ENCODE measurements at places on chromosomes 5 and 9. TPM values are rescaled to one million over a fixed set of nuclear protein-coding genes. Genes with fewer than 3 reads are reported as not detected.

The ANKRD31 gene
- total RNA-seq = not detected

The ARL14EPL gene
- total RNA-seq = not detected

The ADAMTS16 gene
- total RNA-seq = 0.53 TPM

The SHISAL2B gene
- total RNA-seq = not detected

The TLR4 gene
- total RNA-seq = 38.6 TPM

The TMEM250 gene
- 77.1 TPM for total RNA-seq

The SPATA31D4 gene
- not detected for total RNA-seq

The RORB gene
- not detected for total RNA-seq

The N4BP3 gene
- total RNA-seq = 42.8 TPM

The AGXT2 gene
- not detected for total RNA-seq

The TYRP1 gene
- not detected for total RNA-seq

The FOXD4L5 gene
- total RNA-seq = not detected

The ZDHHC11B gene
- total RNA-seq = not detected

The WNT8A gene
- total RNA-seq = not detected

The C9 gene
- 0.44 TPM for total RNA-seq

The TTLL11 gene
- total RNA-seq = 8.2 TPM

The FBXL7 gene
- 26.4 TPM for total RNA-seq

GRCh38 chr9:4349816-4350418 lies 50.0 kb upstream of the GLIS3 start:
- DNase-seq = no peak

- no peak for DNase-seq
Measured at GRCh38 chr5:66417781-66418180, 178.4 kb upstream of the MAST4 start.

DNA sequence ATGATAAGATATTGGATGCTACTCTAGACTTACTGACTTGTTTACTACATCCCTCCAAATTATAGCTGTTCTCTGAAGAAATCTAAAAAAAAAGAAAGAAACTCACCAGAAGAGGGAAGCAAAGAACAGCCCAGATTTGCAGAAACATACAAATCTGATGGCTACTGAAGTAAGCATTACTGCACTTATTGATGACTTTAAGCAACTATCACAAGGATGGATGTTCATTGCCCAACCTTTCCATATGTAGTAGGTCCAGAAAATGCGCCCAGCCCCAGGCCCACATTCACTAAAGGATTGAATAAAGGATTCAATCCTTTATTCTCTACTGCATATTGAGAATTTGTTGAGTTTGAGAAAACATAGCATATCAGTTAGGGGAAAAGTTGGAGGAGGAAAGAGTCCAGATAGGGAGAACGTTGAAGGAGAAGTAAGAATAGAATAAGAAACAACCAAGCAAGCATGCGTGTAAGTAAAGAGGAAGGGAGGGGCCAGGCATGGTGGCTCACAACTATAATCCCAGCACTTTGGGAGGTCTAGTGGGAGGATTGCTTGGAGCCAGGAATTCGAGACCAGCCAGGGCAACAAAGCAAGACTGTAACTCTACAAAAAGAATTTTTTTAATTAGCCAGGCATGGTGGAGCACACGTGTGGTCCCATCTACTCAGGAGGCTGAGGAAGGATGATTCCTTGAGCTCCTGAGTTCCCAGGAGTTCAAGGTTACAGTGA lies 33.8 kb upstream of the DTWD2 start:
- DNase-seq = peak; percentile 9

DNA sequence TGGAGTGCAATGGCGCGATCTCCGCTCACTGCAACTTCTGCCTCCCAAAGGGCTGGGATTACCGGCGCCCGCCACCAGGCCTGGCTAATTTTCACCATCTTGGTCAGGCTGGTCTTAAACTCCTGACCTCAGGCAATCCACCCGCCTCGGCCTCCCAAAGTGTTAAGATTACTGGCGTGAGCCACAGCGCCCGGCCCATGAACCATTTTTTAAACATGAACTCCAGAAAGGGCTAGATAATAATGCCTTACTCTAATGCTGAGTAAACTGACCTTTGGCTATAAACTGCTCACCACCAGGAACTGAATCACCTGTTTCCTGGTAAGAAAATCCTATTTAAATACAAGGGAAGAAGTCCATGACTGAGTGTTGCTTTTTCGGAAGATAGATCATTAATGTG lies 23.2 kb upstream of the DAB2 start:
- DNase-seq = no peak

GRCh38 chr5:8019719-8020218 lies 150.8 kb downstream of the MTRR start:
- no peak for DNase-seq

DNA sequence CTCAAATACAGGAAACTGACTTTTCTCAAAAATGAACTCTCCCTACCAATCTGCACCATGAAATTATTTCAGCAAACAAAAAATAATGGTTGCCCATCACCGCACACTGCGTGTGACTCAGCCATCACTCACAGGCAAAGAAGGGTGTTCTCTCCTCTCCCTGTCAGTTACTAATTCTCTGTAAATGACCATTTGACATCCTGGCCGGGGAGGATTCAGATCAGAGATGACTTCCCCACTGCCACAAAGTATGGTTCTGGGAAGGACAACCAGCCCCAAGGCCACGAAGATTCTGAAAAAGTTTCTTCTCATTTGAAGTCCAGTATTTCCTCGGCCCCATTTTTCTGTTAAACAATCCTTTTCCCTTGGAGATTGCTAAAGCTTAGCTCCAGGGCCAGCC lies 199.4 kb downstream of the AUH start:
- no peak for DNase-seq

DNA sequence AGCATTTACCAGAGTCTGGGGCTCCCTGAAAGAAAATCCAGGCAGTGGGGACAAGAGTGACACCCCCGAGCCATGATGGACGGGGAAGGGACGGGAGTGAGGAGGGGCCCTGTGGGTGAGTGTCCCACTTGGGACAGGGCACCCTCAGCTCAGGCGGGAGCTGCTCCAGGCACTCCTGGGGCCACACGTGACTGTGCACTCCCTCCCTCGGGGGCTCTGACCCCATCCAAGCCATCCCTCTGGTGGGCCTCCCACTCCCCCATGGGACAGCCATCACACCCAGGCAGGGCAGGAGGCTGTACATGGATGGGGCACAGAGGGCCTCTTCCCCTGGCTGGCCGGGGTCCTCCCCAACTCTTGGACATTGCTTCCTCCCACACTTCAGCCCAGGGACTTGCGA lies 3.0 kb upstream of the CARD9 start:
- DNase-seq = no peak

DNA sequence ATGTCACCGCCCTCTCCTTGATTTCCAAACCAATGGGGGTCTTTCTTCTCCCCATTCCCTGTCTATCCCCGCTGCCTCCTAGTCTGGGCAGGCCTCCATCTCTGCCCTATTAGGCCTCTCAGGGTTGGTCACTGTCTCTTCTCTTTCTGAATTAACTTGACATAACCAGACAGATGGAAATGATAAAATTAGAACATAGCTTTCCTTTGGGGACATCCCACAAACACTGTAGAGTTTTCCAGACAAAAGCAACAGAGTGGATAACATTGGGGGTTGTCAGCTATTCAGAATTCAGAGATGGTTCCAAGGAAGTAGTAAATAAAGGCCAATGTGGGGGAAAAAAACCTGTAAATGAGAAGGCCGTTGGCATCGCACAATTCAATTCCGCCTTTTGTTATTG lies 24.7 kb downstream of the LHX6 start:
- DNase-seq = no peak

GRCh38 chr9:123973590-123974223 lies 37.9 kb upstream of the LHX2 start:
- no peak for DNase-seq

DNA sequence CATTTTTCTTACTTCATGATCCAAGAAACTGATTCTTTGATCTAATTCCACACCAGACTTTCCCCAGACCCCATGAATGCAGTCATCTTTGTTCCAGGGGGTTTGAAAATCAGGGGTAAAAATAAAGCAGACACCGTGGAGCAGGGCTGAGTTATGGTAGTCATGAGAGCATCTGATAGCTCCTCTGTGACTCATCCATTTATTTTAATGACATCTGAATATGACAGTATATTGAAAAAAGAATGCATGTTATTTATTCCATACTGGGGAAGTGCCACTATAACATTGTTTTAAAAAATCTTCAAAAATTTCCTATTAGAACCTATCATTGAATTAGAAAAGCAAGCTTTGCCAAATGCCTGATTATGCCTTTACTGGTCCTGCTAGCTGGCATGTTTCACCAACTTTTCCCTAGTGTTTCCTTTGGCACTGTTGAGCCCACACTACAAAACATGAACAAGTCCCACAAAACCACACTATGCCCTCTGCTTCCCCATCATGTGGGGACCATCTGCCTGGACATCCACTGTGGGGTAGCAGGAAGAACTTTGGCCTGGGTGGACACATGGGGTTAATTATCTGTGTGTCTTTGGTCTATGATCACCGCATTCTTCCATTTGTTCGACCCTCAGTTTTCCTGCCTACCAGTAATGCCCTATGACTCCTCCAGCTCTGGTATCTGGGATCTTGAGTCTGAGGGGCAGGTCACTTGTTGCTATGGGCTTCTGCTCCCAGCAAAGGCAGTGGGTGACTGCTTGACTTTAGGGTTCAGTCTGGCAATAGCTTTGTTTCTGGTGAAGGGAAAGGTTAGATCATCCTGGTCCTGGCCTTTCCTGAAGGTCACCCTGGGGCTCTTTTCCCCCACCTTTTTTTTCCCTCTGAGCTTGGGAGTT lies 82.7 kb upstream of the PANK3 start:
- no peak for DNase-seq

DNA sequence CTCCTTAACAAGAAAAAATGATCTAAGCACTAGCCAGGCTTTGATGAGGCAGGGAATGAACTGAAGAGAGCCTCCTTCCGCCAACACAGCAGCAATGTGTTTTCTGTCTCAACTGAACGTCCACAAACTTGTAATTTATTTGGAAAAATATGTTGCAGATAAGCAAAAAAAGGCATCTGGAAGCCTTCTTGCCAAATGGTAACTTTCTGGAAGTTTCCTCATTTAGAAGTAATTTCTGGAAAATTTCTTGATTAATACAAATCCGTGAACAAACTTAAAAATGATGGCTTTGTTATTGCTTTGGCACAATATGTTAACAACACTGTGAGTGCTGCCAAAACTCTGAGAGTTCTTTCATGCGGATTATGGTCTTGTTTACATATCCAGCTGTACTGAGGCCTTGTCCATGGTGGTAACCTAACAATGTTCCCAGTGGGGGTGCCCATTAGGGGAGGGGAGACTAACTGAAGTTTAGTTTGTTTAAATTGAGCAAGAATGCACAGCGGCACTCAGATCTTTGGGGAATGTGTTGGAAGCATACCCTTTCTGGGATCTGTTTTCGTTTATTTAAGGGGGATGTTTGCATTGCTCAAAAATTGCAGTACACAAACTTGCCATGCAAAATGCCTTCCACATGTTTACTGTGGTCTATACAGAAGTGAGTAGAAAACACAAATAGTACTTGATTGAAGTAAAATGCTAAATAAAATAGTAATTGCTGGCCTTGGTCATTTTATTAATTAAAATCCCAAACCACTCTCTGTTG lies 334.7 kb downstream of the NR2F1-AS1 start:
- no peak for DNase-seq

- DNase-seq = no peak
Measured at GRCh38 chr5:141957367-141957996, 520 bp downstream of the PCDH12 start.

- no peak for DNase-seq
Measured at GRCh38 chr9:134775081-134775951, 105.3 kb upstream of the FCN2 start.

GRCh38 chr9:132800038-132800648 lies 77.9 kb downstream of the AK8 start:
- peak; percentile 20 for DNase-seq

GRCh38 chr5:1660511-1660910 lies 136.8 kb upstream of the LPCAT1 start:
- DNase-seq = no peak

DNA sequence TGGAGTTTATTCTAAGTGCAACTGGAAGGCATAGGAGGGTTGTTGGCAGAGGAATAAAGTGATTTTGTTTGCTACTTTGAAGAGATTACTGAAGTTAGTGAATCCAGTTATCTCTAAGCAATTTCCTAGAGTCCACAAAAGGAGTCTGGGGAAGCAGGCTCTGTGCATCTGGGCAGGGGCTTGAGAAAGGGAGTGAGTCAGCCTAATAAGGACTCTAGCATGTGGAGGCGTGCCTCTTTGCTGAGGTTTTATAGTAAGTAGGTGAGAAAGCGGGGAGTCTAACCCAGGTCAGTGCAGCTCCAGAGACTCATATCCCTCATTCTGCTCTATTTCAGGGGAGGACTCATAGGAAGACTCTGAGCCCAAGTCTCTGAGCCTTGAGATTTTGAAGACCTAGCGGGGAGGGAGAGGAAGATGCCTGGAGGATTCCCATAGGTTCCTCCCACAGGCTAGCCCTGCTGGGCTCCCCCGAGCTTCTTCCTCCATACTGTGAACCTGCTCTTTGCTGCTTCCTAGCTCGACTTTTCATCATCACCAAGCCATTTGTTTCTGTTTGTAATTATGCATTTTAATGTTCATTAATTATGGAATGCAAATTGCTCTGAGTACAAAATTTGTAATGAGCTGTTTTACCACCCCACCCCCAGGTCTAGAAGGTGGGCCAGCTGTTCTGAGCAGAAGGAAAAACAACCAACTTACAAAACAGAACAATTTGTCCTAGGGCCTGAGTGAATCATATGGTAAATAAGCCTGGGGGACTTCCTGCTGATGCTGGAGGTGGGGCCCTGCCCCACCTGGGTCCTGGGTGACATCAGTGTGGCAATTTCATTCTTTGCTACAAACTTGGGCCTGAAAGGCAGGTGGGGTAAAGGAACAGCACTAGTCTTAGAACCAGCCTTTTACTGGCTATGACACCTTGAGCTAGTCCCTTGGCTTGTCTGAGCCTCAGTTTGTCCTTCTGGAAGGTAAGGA lies 150.2 kb downstream of the TRIM32 start:
- no peak for DNase-seq

DNA sequence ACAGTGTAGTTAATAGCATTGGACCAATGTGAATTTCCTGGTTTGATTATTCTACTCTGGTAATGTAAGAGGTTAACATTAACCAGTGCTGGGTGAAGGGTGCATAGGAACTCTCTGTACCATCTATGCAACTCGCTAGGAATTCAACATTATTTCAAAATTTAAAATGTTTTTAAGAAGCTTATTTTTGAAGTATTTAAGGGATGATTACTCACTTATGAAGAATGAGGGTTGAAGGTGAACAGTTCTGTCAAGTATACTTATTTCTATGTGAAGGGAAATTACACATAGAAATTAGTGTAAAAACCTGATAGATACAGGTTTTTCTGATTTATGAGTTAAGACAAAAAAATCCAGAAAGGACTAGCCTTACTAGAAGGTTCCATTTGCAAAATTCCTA lies 165.8 kb downstream of the INSYN2B start:
- DNase-seq = no peak

- DNase-seq = no peak
Measured at GRCh38 chr5:154673506-154673905, 81.7 kb upstream of the LARP1 start.

- DNase-seq = no peak
Measured at GRCh38 chr9:106799152-106799551, 63.8 kb upstream of the ZNF462 start.

GRCh38 chr5:123819386-123819785 lies 307.4 kb downstream of the CSNK1G3 start:
- DNase-seq = no peak

GRCh38 chr5:178209334-178210072 lies 5.2 kb downstream of the HNRNPAB start:
- no peak for DNase-seq

- DNase-seq = no peak
Measured at GRCh38 chr9:114820776-114821501, 15.1 kb upstream of the TNFSF15 start.

GRCh38 chr5:98585661-98586310 lies 187.7 kb upstream of the RGMB start:
- no peak for DNase-seq

Data from glomerular endothelial cell (primary cell).